ENCODE measurements at places on chromosomes 2 and 18. TPM values are rescaled to one million over a fixed set of nuclear protein-coding genes. Genes with fewer than 3 reads are reported as not detected.

Gene APLF
- total RNA-seq, result 6.1 TPM

Gene FBXO15
- 0.13 TPM for total RNA-seq

Gene STAT4
- 12.3 TPM for total RNA-seq

Gene LRRFIP1
- 183 TPM for total RNA-seq

Gene ANTXR1
- 1.5 TPM for total RNA-seq

Gene DHX57
- total RNA-seq, result 14.6 TPM

Gene SAG
- total RNA-seq, result not detected

Gene FIGN
- total RNA-seq, result 1.4 TPM

Gene RPRM
- total RNA-seq, result not detected

Gene EFHD1
- not detected for total RNA-seq

Gene SKOR2
- not detected for total RNA-seq

Gene TNS1
- 2.0 TPM for total RNA-seq

Gene HOXD12
- total RNA-seq, result not detected

- no peak for DNase-seq
Observed at GRCh38 chr2:237491515-237492118, 4.6 kb downstream of the MLPH start.

- no peak for DNase-seq
Observed at GRCh38 chr2:220147161-220148038, 520.0 kb downstream of the SLC4A3 start.

- no peak for DNase-seq
Observed at GRCh38 chr18:74512321-74513053, 16.3 kb downstream of the CNDP2 start.

DNA sequence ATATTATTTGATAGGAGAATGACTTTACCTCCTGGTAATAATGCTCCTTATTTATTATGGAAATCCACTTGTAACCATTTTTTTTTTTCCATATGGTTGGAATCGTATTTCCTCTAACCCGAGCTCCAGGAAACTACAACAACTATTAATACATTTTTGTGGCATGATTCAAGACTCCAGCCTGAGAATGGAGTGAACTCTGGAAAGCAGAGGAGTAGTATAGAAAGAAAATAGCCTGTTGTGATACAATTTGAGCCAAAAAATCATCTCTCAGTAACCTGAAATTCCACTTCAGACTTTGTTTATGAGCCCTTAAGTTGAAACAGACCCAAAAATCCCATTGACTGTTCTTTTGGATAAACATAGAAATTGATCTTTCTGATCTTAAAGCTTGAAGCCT, 921.1 kb downstream of the SOCS6 start:
- DNase-seq, result no peak

DNA sequence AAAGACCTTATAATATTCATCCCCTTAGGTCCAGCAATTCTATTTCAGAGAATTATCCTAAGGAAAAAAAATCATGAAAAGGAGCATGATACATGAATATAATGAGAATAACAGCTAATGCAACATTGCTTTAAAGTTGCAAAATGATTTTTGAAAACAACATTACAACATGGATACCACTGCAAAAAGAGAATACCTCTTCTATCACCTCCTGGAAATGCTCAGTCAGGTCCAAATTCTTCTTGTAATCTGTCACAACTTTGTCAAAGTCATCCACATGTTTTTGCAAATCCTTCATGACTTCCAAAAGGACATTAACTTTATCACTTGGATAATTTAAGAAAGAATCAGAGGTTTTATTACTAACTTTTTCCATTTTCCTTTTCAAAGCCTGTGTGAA, 47.9 kb upstream of the TTN start:
- no peak for DNase-seq

GRCh38 chr18:28511413-28511821, 334.5 kb upstream of the CDH2 start:
- peak; percentile 44 for DNase-seq

- DNase-seq, result peak; percentile 29
Observed at GRCh38 chr2:230160112-230160660, 59.6 kb downstream of the SP110 start.

DNA sequence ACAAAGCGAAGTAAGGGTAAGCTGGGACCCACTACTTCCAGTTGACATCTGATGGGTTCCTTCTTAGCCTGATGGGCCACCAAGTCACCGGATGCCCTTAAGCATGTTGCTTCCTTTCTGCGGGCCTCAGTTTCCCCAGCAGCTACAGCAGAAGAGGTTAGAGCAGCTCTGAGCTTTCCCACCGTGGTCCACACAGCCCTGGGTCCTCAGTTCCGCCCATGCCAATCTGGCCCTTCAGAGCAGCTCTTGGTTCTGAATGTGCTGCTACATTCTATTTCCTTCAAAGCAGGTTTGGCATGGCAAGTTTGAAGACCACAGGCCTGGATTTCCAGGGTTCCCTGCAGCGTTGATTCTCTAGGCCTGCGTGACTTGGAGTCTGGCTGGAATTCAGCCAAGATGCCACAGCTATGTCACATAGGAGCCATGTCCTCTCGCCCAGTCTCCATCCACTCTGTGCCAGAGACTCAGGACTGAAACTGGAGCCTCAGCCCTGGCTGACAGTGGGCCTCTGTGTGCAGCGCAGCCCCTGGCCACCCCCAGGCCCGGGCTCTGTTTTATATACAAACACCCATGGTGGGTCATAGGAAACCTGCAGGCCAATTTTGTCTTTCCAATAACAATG, 79.6 kb downstream of the TFCP2L1 start:
- DNase-seq, result no peak

GRCh38 chr2:239401881-239402233, 1.0 kb upstream of the HDAC4 start:
- DNase-seq, result peak; percentile 12

DNA sequence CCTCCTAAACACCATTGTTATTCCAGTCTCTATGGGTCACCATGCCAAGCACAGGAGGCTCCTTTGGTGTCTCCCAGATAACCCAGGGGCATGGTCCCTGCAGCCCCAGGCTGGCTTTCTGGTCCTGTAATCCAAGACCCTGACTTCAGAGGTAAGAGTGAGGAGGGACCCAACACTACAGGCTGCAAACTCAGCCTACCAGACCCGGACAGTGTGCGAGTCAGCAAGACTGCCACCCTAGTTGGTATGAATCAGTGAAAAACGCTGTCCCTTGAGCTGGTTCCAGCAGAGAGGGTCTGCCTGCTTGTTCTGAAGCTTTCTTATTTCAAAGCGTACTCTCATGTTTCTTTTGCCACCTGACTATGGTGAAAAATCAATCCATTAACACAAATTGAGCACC, 47.6 kb upstream of the ZFP36L2 start:
- no peak for DNase-seq

DNA sequence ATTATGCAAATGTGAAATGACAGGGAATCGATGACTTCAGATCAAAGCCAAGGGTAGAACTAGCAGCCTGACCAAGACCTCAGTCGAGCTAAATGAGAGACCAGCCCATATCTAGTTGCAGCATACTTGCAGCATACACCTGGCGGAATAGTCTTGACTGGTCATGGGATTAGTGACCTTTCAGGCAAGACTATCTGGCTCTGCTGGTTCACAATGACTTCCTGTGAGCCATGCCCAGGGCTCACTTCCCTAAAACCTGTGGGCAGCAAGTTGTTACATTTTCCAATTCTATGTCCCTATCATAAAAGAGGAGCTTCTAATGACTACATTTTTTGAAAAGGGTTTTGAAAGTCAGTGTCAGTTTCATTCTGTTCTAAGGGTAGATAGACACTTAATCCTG, 1624.9 kb upstream of the CELF4 start:
- DNase-seq, result no peak

DNA sequence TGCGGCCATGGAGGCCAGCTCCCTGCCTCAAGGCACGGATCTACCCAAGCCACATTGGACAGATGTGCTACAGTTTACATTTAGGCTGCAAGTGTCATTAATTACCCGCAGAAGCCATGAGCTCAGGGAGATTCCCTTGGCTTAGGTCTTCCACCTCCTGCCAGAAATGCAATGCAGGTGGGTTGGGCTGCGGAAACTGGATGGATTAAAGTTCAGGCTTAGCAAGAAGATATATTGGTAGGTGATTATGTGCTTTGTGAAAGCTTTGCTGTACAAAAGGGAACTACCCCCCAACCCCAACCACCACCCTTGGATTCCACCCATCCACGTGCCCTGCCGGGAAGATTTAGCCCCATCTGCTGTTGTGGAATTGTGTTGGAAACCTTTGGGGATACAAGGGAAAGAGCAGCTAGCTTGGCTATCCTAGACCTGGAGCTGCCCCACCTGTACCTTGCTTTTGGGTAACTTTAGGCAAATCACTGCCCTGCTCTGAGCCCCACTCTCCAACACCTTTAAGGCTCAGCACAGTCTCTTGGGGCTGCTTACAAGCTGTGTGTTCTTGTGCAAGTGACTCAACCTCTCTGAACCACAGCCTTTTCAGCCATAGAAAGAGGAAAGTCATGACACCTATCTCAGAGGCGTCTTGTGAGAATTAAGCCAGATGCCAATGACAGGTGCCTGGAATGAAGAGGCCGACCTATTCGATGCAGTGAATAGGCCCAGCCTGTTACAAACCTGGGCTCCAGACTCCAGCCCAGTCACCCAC, 141.6 kb upstream of the GLI2 start:
- DNase-seq, result no peak

GRCh38 chr2:61229936-61230335, 67.9 kb downstream of the C2orf74 start:
- no peak for DNase-seq

DNA sequence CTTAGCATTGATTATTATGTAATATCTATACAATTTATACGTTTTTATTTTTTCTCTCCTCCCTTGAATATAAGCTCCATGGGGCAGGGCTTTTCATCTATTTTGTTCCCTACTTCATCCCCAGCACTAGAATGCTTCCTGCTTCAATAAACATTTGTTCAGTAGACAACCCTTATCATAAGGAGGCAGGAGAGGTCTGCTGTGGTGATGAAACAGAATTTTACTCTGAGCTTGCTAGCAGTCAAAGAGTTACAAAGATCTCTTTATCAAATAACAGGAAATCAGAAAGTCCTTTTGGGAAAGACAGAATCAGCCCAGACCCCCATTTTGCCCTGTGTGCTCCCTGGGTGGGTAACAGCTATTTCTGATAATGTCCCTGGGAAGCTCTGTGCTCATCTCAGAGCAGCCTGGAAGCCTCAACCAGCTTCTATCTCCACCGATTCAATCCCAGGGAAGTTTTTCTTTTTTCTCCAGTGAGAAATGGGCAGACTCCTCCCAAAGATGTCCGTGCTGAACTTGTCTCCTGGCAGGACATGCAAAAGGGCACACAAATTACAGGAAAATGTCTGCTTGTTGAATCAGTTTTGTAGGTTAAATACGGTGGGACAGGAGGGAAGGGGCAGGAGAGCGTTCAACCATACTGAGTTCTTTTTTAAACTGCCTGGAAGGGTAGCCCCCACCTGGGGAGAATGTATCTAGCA, 84.7 kb upstream of the PKDCC start:
- no peak for DNase-seq

DNA sequence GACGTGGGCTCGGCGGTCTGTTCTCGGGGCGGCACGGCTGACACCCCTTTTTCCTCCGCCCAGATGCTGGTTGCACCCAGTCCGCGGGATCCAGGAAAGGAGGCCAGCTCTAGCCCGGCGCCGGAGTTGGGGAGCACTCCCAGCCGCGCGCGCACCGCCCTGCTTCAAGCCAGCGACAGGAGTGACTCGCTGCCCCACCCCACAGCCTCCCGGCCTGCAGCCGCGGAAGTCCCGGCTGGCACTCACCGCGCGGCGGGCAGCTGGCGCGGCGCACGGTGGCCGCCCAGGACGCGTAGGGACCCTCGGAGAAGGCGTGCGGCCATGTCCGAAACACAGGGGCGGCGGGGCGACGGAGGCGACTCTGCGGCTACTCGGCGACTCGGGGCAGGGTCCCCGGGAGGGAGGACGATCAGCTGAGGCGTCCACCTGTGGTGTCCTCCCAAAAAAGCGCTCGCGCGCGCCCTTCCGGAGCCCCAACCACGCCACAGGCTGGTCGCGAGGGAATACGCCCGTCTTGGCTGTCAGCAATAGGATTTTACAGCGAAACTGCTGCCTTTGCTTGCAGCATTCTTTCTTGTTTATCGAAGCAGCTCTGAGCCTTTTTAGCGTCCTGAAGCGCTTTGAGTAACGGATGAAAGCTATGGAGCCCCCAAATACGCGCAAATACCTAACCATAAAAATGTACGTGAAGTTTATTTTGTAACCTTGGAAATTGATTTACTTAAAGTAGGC, at the start of gene ACADL:
TSS of gene ACADL (minus strand) at position 507 of the 732 bp plus-strand sequence. CDS start at position 323, 184 bp downstream.
- peak; percentile 37 for DNase-seq

- no peak for DNase-seq
Observed at GRCh38 chr2:126664234-126664633, 8.3 kb downstream of the GYPC start.

- DNase-seq, result no peak
Observed at GRCh38 chr18:13141209-13141608, 77.4 kb upstream of the LDLRAD4 start.

DNA sequence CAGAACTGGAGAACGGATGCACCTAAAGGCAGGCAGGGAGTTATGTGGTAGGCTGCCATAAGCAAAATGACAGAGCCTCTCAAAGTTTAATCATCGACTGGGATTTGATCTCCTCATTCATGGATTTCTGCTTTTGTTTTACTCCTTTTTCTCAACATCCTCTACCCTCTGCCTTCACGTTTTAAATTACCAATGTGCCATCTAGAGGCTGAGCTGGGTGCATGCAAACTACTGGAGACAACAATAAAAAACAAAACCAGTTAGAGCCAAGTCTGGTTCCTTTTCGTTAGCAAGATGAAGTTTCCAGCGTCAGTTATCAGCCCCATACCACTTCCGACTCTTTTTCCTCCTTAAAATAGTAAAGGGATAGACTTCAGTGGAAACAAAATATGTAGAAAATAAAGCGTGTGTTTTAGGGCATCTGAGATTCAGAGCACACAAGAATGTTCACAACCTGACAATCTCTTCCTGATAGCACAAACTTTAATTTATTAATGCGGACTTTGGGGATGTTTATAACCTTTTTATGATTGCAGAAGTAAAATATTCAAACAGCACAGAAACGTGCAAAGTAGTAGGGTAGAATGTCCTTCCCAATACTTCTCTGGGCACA, 117.0 kb downstream of the LAMA1 start:
- peak; percentile 37 for DNase-seq

DNA sequence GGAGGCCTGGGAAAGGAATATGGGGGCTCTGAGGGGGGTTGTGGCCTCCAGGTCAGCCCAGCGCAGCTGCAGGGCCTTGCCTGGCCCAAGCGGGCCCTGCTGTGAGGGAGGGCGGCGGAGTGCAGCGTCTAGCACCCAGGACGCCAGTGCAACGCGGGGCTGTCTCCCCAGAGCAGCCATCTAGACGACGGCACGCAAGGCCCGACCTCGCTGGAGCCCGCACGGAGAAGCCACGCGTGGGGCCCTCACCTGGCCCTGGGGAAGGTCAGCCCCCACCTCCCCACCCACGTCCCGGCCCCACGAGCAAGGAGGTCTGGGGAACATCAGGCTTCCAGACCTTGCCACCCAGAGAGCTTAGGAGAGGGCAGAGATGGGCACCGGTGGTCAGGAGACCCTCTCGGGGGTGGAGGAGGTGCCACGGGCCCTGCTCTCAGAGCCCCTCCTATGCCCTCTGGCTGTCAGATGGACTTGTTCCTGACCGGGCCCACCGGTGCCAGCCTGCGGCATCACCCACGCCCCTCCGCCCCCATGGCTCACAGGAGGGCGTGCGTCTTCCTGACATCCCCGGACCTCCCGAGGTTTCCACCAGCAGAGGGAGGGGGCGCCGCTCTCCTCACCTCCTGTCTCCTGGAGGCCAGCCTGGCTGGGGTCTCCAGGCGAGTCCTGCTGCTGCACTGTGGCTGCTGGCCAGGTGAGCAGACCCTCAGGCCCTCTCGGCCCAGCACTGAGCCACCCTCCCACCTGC, 17.0 kb downstream of the GPR35 start:
- DNase-seq, result no peak

- no peak for DNase-seq
Observed at GRCh38 chr2:80592106-80592505, 287.6 kb upstream of the LRRTM1 start.

Data from bronchial epithelial cell (primary cell).